Activated naive CD8-positive, alpha-beta T cell treated with anti-CD3 and anti-CD28 coated beads, Interleukin-2, amount 10 ng/mL, durations not matched to agents 7 days and 5 days (primary cell): ENCODE measurements at places on chromosomes 4 and X.

GRCh38 chrX:78759081-78759480, 11.6 kb downstream of the LPAR4 start:
- DNase-seq = no peak

- no peak for DNase-seq
Measured at GRCh38 chrX:118694638-118695037, 32.8 kb upstream of the IL13RA1 start.

DNA sequence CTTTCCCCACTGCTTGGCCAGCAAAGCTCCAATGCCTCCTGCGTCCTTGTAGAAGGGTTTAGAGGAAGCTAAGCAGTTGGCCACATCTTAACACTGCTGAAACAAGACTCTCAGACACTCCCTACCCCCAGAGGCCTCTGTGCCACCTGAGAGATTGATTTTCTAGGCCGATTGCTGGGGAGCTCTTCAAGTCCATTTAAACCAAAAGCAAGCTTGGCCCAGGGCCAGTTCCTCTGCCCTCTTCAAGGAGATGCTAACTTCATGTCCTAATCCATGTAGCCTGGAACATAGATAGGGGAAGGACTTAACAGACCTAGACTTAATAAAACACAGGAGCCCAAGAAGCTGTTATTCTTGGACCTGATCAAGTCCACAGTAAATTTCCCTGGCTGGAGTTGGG, 27.2 kb upstream of the FMR1NB start:
- DNase-seq = no peak

- DNase-seq = no peak
Measured at GRCh38 chr4:52939739-52940138, 77.6 kb downstream of the RASL11B start.

GRCh38 chr4:88743696-88744095, 46.1 kb upstream of the NAP1L5 start:
- DNase-seq = no peak

DNA sequence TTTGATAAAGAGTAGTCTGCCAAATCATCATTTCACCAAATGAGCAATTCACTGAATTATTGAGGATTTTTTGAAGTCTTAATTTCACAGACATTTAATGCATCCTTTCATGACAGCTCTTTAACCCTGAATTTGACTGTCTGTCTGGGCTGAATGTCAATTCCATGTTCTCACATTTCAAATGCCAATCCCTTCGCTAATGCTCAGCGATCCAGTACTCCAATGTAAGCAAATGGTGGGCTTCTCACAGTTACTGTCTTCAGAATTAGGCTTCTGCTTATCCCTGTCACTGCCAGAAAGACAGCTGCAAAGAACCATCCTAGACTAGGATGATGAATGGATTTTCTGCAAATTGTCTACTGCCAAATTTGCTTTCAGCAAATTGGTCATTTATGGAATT, 36.2 kb upstream of the USP38 start:
- no peak for DNase-seq

DNA sequence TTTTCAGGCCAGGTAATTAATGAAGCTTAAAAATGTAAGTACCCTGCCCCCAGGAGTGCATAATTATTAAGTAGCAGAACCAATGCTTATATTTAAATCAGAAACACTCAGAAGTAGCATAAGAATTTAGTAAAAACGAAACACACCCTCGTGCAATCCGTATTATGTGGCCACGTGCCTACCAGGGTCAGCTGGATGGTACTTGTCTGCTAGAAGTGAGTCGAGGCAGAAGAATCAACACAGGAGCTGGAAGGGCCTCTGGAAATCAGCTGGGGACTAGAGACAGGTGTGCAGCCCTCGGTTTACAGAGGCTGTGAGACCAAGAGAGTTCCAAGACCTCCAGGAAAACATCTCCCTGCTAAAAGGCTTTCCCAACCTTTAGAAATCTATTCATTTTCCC, 559 bp upstream of the FAM47E start:
- DNase-seq = no peak

GRCh38 chrX:46040001-46040400, 505.2 kb downstream of the ZNF674 start:
- DNase-seq = no peak

DNA sequence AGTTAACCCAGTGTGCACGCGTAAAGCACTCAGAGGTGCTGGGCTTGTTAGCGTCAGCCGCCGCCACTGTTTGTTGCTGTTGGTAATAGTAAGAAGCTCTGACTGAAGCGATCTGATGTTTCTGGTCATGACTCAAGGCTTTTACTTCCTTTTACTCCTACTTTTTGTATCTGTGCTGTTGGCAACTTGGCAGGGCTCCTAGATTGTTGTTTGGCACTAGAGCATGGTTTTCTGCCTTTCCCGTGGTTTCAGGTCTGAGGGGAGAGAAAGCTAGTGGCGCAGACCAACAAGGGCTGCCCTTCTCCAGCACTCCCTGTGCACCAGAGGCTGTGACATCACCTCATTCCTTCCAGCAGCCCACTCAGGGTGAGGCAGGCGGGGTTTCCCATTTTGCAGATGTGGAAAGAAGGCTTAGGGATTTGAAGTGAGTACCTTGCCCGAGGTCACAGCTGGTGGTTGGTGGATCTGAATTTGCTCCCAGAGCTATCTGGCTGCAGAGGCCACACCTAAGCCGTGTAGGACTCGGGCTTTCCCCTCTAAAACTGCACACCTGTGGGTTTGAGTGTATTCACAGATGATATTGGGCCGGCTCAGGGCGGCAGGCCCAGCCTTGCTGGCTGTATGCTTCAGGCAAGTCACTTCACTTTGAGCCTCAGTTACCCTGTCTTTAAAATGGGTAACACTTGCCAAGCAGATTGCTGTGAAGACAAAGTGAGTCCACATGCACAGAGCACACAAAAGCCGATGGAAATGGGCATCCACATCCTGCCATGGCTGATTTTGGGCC, 51.2 kb upstream of the TADA2B start:
- no peak for DNase-seq

- no peak for DNase-seq
Measured at GRCh38 chrX:36898301-36898700, 109.9 kb upstream of the FAM47C start.

GRCh38 chr4:81442484-81443085, 29.1 kb downstream of the RASGEF1B start:
- DNase-seq = no peak

- no peak for DNase-seq
Measured at GRCh38 chr4:89119836-89120235, 8.5 kb downstream of the TIGD2 start.

DNA sequence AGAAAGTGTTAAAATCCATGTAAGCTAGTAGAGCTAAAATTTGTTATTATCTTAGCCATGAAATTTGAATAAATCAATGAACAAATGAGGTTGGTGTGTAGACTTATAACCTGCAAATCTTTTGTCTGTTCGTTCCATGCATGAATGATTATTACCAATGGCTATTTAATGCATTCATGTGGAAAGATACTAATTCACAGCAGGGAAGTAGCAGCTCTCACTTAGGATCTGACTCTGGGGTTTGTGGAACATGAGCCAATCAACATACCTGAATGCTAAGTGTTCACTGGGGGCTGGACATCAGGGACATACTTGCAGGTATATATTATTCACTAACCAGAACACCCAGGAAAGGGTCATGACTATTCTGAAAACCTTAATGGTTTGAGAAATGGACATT, 444.1 kb downstream of the STIM2 start:
- no peak for DNase-seq
